ENCODE measurements at places on chromosomes 1 and 21. TPM values are rescaled to one million over a fixed set of nuclear protein-coding genes. Genes with fewer than 3 reads are reported as not detected.

Gene GUCA2B
- total RNA-seq, result not detected

Gene DYRK3
- total RNA-seq, result 12.5 TPM

- no peak for DNase-seq
Measured at GRCh38 chr1:224883091-224883490, 46.4 kb upstream of the DNAH14 start.

DNA sequence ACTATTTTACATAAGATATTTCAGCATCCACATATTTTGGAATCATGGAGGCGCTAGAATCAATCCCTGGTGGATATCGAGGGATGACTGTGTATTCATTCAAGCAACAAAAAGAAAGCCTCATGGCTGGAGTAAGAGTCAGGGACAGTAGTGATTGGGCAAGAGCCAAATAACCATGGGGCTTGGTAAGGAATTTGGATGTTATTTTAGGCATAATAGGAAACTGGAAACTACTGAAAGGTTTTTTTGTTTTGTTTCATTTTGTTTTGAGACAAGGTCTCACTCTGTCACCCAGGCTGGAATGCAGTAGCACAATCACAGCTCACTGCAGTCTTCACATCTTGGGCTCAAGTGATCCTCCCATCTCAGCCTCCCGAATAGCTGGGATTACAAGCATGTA is 33.8 kb upstream of the EYA3 start:
- DNase-seq, result no peak

- DNase-seq, result no peak
Measured at GRCh38 chr21:44931137-44931500, 8.7 kb upstream of the SLX9 start.

GRCh38 chr1:2192031-2192995 is 2.3 kb downstream of the FAAP20 start:
- no peak for DNase-seq

- DNase-seq, result no peak
Measured at GRCh38 chr1:172723251-172723650, 64.3 kb downstream of the FASLG start.

GRCh38 chr1:107442551-107442950 is 301.7 kb downstream of the NTNG1 start:
- no peak for DNase-seq

- no peak for DNase-seq
Measured at GRCh38 chr1:54199151-54199764, 572 bp downstream of the CYB5RL start.

- peak; percentile 26 for DNase-seq
Measured at GRCh38 chr1:51877434-51878307, 856 bp downstream of the NRDC start.

- no peak for DNase-seq
Measured at GRCh38 chr1:154471304-154471703, 30.7 kb upstream of the TDRD10 start.

- peak; percentile 83 for DNase-seq
Measured at GRCh38 chr1:166947398-166948043, 27.8 kb downstream of the ILDR2 start.
